Gastrocnemius medialis (tissue), 4 donors: ENCODE measurements at places on chromosomes 11 and 22. TPM values are rescaled to one million over a fixed set of nuclear protein-coding genes. Genes with fewer than 3 reads are reported as not detected.

The CRYBB2 gene
- not detected for total RNA-seq

The EED gene
- 5.2 TPM for total RNA-seq

The APLNR gene
- 3.7 TPM for total RNA-seq

The RIMBP3C gene
- total RNA-seq, result not detected

The PATE4 gene
- not detected for total RNA-seq

The GRAMD1B gene
- 2.9 TPM for total RNA-seq

The RIBC2 gene
- not detected for total RNA-seq

The SLC43A3 gene
- 22.5 TPM for total RNA-seq

The OR4C5 gene
- total RNA-seq, result not detected

The OR5AP2 gene
- not detected for total RNA-seq

The OR10A2 gene
- not detected for total RNA-seq

The SCGB1C1 gene
- total RNA-seq, result not detected

The CSRP3 gene
- total RNA-seq, result 140 TPM

The POU2AF1 gene
- 0.78 TPM for total RNA-seq

GRCh38 chr22:28969401-28970168, 86.2 kb downstream of the ZNRF3 start:
- DNase-seq, result no peak

GRCh38 chr22:24996420-24996952, 44.0 kb downstream of the KIAA1671 start:
- peak; percentile 21 for DNase-seq

DNA sequence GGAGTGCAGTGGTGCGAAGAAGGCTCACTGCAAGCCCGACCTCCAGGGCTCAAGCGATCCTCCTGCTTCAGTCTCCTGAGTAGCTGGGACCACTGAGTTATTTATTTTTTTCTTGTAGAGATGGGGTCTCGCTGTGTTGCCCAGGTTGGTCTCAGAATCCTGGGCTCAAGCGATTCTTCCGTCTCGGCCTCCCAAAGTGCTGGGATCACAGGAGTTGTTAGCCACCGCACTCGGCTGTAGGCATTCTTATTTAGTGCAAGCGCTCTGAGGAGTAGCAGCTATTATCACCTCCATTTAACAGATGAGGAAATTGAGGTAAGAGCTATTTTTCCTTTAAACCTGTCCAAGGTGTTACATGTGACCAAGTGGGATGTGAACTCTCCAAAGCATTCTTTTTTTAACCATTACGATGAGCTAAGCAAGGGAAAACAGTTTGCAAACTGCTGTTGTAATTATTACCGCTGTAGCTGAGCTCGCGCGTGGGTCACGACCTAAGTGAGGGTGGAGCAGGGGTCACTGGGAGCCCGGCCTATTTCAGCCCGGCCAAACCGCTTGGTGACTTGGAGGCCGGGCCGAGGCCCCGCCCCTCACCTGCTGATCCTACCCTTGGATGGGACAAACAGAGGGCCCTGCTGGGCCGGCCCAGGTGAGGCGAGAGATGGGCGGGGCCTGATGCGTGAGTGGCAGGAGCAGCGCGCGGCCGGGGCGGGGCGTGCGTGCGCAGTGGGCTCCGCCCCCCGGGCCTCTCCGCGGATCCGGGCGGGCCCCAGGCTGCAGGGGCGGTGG, 449 bp upstream of the KREMEN1 start:
- peak; percentile 87 for DNase-seq

GRCh38 chr11:44404736-44405395, 94.9 kb upstream of the ALX4 start:
- DNase-seq, result no peak

- DNase-seq, result no peak
Measured at GRCh38 chr11:63793161-63793560, 20.1 kb upstream of the SPINDOC start.

- DNase-seq, result peak; percentile 54
Measured at GRCh38 chr11:2700415-2701211, 819 bp upstream of the KCNQ1OT1 start.

GRCh38 chr11:77994434-77995362, at the start of gene INTS4:
Gene INTS4, minus strand, starts transcription at chr11:77994668. Its CDS starts 25 bp downstream, at chr11:77994643.
- DNase-seq, result peak; percentile 99

DNA sequence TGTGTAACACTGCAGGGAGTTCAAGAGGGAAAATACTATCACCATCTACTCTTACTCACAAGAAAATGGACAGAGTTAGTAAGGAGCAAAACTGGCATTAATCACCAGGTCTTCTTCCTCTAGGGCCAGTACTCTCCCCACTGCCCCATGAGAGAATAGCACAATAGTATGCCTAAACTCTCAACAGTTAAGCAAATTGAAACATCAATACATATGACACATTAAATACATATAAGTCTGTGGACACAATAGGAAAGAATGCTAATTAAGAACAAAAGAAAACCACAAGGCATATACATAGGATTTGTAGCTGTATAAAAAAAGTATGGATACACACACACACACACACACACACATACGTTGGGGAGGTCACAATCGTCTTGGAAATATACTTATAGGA, 197.9 kb upstream of the BDNF start:
- DNase-seq, result no peak

DNA sequence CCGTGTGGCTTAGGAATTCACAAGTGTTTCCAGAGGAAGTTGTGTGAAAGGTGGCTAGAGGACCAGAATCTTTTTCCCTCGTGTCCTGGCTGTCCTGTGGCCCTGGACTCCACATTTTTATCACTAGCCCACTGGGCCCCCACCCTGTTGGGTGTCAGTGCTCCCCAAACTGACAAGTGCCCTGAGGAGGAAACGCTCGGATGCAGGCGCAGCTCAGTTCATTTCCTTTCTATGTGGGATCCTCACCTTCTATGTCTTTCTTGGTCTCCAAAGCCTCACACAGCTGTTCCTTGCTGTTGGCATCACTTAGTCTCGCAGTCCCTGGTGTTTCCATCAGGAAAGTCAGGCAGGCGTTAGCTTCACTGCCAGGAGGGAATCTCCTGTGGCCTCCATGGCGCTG, 68.0 kb upstream of the KCNQ1OT1 start:
- no peak for DNase-seq

GRCh38 chr11:115941481-115941993, 437.3 kb upstream of the CADM1 start:
- DNase-seq, result peak; percentile 23

DNA sequence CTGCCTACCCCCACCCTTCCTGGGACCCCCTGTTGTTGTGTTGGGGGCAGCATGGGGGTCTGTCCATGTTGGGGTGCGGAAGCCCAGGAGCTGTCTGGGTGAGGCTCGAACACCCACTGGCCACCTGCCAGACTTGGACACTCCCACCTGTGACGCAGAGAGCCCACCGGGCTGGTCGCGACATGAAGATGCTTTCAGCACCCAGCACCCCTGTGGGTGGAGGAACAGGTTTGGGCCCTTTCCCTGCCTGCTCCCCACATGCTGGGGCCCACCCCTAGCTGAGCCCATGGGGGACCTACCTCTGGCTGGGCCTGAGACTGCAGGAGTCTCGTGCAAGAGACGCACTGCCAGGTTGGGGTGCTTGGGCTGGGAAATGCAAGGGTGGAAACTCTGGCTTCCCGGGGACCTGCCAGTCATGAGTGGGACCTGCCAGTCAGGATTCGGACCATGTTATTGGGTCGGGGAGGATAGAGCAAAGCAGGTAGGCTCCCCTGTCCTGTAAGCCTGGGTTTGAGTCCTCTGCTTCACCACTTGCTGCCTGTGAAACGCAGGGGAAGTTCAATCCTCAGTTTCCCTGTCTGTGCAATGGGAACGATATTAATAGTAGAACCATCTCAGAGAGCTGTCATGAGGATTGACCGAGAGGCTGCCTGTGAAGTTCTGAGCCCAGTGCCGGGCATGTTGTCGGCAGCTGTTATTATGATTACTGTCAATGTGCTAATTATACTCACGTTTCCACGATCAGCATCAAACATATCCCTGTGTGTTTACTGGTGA, 24.1 kb downstream of the KIAA1671 start:
- DNase-seq, result no peak

DNA sequence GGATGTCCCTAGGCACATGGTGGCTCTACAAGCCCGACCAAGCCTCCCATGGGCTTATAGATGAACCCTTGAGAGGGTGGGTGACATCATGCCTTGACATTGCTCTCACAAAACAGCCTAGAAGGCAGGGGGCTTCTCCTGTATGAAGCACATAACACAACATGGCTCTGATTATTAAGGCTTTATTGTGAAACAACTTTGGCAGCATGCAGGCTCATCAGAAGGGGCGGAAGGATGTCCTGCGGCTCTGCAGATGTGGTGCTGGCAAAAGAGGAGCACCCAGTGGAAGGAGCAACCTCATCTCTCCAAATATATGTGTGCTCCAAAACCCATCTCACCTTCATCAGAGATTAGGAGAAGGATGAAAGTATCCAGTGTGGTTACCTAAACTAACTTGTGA, 100.4 kb downstream of the MPPED2 start:
- no peak for DNase-seq

DNA sequence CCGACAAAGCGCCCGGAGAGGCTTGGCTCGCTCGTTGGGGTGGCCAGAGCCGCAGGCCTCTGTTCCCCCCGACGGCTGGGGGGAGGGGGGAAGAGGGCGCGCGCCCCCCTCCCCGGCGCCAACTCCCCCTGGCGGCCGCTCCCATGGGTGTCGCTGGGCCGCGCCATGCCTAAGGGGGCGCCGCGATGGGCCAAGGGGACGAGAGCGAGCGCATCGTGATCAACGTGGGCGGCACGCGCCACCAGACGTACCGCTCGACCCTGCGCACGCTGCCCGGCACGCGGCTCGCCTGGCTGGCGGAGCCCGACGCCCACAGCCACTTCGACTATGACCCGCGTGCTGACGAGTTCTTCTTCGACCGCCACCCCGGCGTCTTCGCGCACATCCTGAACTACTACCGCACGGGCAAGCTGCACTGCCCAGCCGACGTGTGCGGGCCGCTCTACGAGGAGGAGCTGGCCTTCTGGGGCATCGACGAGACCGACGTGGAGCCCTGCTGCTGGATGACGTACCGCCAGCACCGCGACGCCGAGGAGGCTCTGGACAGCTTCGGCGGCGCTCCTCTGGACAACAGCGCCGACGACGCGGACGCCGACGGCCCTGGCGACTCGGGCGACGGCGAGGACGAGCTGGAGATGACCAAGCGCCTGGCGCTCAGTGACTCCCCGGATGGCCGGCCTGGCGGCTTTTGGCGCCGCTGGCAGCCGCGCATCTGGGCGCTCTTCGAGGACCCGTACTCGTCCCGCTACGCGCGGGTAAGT, 1.4 kb downstream of the KCNC1 start:
- no peak for DNase-seq

DNA sequence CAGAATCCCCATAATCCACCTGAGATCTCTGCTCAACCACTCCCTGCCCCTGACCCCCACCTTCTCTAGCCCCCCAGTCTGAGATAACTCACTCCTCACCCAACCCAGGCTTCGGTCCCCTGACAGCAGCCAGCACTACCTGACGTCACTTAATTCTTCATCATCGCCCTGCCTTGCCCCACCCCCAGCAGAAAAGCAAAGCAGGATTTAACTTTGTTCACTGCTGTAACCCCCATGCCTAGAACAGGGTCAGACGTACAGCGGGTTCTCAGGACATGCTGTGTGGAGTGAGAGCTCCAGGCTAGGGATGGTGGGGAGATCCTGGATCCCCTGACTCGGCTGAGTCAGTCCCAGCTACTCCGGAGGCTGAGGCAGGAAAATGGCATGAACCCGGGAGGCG, 45.8 kb downstream of the ELFN2 start:
- no peak for DNase-seq

DNA sequence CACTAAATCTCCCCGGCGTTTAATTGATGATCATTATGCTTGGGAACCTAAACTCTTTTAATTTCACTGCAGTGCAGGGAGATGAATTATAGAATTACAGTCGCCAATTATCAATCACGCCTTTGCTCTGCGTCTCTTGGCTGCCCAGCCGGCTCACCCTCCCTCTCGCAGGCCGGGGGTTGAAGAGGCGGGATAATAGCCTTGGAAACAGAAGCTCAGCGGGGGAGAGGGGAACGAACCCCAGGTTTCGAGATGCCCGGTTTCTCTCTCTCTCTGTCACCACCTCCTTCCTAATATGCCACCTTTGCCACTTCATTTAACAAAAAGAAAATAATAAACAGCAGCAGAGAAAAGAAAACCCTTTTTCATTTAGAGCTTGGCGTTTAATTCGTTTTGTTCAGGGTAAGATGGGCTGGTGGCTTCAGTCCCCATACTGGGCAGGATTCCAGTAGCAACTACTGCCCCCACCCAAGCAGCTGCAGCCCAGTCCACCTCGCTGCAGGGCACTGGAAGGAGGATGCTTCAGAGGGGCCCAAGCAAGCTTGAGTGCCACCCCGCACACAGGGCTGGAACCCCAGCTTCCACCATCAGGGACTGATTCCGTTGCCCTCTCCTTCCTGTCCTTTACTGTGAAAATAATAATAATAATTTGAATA, 271.7 kb downstream of the BUD13 start:
- DNase-seq, result no peak

- DNase-seq, result no peak
Measured at GRCh38 chr11:108587109-108587508, 6.5 kb downstream of the EXPH5 start.

DNA sequence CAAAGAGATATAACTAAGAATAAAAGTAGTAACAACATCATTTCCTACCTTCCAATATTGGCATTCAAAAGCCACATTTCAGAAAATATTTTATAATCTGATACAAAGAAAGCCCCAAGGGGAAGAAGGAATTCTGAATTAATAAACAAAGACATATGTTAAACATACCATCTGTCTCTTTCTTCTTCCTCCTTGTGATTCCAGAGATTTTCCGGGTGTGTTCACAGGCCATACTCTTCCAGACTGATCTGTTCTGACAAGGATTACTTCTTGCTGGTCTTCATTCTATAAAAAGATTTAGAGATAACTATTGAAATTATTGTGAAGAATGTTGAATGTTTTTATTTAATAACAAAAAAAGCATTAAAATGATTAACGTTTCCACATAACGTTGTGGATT, 65.0 kb downstream of the CWF19L2 start:
- no peak for DNase-seq

DNA sequence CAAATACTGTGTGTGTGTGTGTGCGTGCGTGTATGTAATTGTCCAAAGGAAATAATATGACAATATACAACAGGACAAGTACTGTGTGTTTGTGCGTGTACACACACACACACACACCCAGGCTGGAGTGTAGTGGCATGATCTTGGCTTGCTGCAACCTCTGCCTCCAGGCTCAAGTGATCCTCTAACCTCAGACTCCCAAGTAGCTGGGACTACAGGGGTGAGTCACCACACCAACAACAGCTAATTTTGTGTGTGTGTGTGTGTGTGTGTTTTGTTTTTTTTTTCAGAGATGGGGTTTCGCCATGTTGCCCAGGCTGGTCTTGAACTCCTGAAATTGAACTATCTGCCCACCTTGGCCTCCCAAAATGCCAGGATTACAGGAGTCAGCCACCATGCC, 61.5 kb downstream of the NUP98 start:
- DNase-seq, result no peak

GRCh38 chr22:39999144-39999757, 4.5 kb downstream of the FAM83F start:
- no peak for DNase-seq

DNA sequence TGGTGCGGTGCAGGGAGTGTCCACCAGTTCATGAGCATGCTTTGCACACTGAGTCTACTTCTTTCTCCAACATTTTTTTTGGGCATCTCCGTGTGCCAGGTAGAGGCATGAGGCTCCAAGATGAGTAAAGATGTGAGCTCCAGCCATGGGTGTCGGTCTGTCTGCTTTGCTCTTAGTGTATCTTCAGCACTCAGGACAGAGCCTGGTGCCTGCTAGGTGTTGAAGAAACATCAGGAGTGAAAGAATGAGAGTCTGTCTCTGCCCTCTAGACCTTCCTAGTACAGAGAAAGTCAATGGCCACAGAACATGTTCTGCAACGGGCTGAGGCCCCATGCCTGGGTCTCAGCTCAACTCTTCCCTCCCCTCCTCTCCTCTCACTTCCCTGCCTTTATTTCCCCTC, 486.5 kb downstream of the TBC1D22A start:
- no peak for DNase-seq
